ENCODE measurements at places on chromosomes 11 and 22.

- no peak for DNase-seq
Observed at GRCh38 chr22:40416636-40417035, 46.2 kb downstream of the SGSM3 start.

DNA sequence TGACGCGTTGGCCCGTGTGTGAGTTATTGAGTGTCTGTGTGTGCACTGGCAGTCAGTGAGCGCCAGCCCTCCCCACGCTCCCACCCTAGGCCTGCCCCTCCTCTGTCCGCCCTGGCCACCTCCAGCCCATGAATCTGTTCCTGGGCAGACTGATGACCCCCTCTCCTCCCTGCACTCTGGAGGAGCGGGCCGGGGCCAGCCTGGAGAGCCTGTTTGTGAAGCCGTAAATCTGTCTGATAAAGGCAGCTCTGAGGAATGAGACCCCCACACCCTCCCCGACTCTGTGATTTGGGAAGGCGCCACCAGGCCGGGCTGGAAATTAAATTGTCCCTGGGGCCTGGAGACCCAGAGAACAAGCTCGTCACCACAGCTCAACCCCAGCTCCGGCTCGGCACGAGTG is 8.6 kb downstream of the TSSC4 start:
- DNase-seq: no peak

DNA sequence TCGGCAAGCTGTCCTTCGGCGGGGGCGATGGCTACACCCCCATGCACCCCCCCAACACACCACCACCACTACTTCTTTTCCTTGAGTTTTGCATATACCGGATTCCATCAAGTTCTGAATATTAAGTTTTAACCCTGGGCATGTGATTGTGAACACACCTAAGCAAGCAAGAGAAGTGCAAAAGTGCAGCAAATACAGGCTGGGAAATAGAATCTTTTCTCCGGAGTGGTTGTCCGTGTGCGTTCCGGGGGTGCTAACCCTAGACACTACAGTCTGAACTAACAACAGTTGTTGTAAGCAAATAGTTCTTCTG is 574 bp downstream of the PRSS23 start:
- DNase-seq: no peak

GRCh38 chr22:23106906-23107367 is 34.9 kb downstream of the RSPH14 start:
- DNase-seq: no peak

DNA sequence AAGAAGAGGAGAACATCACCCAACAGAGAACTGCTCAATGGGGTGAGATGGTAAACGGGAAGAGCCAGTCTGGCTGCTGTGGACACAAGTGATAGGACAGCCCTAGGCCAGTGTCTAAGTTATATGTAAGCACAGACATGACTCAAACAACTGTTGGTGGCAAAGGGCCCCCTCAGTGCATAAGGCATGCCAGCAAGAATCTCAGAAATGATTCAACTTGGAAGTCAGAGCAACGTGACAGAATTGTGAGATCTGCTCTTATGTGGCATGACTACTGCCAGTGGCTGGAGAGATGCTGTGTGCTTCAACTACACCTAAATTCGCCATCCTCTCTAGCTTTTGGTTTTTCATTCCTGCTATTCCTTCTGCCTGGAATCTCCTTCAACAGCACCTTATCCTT is 7.4 kb downstream of the SLN start:
- peak; percentile 25 for DNase-seq

- DNase-seq: no peak
Observed at GRCh38 chr11:66136752-66137123, 66.7 kb downstream of the PACS1 start.

DNA sequence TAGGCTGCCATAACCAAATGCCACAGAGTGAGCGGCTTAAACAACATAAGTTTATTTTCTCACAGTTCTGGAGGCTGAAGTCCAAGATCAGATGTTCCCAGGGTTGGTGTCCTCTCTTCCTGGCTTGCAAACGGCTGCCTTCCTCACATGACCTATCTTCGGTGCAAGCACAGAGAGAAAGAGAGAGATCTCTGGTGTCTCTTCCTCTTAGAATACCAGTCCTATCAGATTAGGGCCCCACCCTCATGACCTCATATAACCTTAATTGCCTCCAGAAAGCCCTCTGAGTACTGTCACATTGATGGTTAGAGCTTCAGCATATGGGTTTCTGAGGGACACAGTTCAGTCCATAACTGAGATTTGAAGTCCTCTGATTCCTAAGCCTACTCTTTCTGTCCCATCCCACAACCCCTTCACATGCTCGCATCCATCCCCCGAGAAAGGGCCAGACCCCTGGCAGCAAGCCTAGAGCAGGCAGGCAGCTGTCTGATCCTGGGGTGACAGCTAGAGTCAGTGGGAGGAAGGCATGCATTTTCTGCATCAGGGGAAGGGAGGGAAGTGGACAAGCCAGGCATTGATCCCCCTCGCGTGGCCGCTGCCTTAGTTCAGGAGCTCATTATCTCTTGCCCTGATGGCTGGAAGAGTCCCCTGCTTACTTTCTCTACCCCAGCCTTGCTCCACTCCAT is 114.1 kb downstream of the FAR1 start:
- no peak for DNase-seq

- DNase-seq: no peak
Observed at GRCh38 chr11:57639321-57640067, 10.2 kb downstream of the YPEL4 start.

- no peak for DNase-seq
Observed at GRCh38 chr11:75351541-75351790, at the start of gene ARRB1. Gene ARRB1 (minus strand): TSS chr11:75351661. CDS start chr11:75351607, 54 bp downstream.

DNA sequence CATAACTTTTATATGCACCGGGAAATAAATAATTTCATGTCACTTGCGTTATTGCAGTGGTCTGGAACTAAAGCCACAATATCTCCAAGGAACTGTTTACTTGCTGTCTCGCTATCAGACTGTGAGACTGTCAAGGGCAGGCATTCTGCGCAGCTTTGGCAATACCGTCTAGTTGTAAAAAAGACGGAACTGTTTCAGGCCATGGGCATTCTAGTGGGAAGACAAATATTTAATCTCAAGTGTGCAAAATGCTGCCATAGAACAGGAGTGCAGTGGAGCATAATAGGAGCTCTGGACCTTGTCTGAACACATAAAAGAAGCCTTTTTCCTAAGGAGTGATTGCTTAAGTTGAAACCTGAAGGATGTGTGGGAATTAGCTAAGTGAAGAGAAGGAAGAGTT is 53.8 kb downstream of the PACS1 start:
- no peak for DNase-seq

- DNase-seq: no peak
Observed at GRCh38 chr11:86978756-86979608, 23.8 kb upstream of the FZD4 start.

DNA sequence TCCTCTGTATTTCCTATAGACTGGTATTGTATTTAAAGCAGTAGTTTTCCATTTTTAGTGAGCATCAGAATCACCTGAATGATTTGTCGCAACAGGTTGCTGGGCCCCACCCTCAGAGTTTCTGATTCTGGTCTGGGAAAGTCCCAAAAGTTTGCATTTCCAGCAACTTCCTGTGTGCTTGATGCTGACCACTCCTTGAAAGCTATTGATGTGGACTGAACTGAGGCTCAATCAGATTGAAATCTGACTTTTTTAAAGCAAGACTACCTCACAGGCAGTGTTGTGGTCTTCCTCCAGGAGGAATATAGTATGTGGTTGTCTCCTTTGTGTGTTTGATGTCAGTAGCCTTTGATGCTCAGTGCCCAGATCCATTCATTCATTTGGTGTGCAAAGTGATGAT is 17.2 kb upstream of the MPZL2 start:
- no peak for DNase-seq

- no peak for DNase-seq
Observed at GRCh38 chr11:9681583-9682372, 17.9 kb downstream of the SWAP70 start.

DNA sequence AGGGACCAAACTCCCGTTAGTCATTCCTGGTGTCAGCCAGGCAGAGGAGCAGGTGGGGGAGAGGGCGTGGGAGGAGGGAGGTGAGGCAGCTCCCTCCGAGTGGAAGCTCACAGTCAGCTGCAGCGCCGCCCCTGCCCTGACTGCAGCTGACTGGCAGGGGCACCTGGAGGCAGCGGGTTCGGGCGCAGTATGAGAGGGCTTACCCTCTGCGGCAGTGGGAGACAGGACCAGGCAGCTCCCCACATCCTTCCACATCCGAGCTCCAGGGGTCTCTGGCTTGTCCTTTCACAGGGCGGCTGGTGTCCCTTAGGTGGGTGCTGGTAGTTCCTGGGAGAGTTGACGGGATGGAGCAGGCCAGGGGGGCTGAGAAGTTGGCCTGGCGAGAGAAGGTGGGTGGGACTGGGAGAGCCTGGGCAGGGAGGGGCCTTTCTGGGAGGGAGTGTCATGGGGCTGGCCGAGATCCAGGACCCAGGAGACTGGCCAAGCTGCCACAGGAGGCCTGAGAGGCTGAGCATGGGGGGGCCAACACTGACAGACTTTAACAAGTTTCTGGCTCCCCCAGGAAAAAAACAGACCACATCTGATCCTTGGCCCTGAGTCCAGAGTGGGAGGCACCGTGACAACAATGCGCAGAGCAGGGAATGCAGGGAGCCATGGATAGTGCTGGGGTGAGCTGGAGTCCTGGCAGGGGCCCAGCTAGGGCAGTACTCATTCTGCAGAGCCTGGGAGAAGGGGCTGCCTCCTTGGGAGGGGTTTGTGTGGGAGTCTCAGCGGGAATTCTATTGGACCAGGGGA is 4.9 kb downstream of the ADORA2A start:
- DNase-seq: no peak

GRCh38 chr11:29293825-29294224 is 723.0 kb downstream of the KCNA4 start:
- no peak for DNase-seq

- DNase-seq: peak; percentile 85
Observed at GRCh38 chr11:130042093-130042591, 27.6 kb upstream of the APLP2 start.

DNA sequence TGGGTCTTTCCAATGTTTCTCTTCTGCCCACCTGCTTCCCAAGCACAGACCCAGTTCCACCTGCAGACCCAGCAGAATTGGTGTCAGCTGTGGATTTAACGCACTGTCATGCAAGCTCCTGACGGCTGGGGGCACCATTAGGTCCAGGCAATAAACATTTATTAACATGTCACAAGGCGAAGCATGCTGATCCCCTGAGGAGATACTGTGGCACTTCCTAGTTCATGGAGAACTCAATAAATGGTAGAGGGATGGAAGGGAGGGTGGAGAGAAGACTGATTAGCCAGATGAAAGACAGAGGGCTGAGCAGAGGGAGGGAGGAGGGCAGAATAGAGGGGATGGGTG is 68.3 kb upstream of the TSPAN18 start:
- DNase-seq: no peak

GRCh38 chr11:5684036-5684645 is 733 bp downstream of the TRIM5 start:
- no peak for DNase-seq

- DNase-seq: peak; percentile 96
Observed at GRCh38 chr11:10387206-10388083, 67.6 kb upstream of the AMPD3 start.

DNA sequence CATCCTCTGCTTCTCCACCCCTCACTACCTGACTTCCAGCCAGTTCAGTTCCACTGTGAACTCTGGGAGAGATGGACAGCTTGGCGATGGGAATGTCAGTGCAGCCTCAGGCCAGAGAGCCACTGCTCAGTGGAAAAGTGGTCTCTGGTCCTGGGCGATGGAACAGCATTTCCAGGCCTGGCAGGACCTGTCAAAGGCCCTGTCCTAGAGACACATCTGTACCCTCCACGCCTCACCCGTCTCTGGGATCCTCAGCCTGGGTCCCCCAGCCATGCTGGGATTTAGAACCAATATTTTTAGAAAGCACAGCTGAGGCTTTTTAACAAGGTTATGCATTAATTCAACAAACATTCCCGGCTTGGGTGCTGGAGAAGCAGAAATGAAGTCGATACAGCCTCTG is 165.7 kb downstream of the MN1 start:
- no peak for DNase-seq

DNA sequence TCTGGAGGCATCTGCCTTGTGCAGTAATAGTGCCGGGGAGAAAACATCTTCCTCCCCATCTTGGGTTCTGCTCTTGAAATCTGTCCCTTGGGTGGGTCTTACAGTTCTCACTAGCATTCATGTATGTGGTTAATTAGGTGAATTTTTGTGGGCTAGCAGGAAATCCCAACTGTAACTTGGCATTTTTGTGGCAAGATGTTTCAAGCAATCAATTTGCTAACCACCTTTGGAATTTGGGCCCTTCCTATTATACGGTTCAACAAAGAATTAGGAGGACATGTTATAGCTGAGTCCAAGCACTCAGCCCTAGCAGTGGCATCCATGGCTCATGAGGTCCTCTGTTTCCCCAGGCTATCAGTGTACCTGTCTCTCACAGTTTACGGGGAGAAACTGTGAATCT is 89.1 kb upstream of the MTNR1B start:
- peak; percentile 21 for DNase-seq

GRCh38 chr22:45932071-45932470 is 44.9 kb downstream of the WNT7B start:
- DNase-seq: peak; percentile 9

- DNase-seq: no peak
Observed at GRCh38 chr11:70103256-70103975, 25.3 kb downstream of the ANO1 start.

- DNase-seq: no peak
Observed at GRCh38 chr11:1792461-1792860, 28.7 kb upstream of the CTSD start.

DNA sequence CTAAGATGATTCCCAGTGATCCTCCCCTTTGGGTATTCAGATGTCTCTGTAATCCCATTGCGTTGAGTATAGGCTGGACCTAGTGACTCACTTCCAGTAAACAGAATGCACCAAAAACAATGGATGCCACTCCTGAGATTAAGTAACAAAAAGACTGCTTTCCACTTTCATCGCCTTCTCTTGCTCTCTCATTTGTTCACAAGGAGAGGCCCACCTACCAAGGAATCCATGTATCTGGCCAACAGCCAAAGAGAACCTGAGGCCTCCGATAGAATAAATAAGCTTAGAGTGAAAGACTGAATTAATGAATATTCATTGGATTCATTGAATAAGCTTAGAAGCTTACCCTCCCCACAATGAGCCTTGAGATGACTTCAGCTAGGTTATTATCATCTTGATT is 454.6 kb downstream of the KCNA4 start:
- DNase-seq: no peak

Measured in GM04503 (cell line).